ENCODE measurements at places on chromosomes 13 and 19. TPM values are rescaled to one million over a fixed set of nuclear protein-coding genes. Genes with fewer than 3 reads are reported as not detected.

- no peak for DNase-seq
Measured at GRCh38 chr19:8585894-8586750, 8.9 kb upstream of the MYO1F start.

Gene SEMA6B
- total RNA-seq = 1.7 TPM

- no peak for DNase-seq
Measured at GRCh38 chr19:35408284-35409171, 37.7 kb downstream of the GPR42 start.

DNA sequence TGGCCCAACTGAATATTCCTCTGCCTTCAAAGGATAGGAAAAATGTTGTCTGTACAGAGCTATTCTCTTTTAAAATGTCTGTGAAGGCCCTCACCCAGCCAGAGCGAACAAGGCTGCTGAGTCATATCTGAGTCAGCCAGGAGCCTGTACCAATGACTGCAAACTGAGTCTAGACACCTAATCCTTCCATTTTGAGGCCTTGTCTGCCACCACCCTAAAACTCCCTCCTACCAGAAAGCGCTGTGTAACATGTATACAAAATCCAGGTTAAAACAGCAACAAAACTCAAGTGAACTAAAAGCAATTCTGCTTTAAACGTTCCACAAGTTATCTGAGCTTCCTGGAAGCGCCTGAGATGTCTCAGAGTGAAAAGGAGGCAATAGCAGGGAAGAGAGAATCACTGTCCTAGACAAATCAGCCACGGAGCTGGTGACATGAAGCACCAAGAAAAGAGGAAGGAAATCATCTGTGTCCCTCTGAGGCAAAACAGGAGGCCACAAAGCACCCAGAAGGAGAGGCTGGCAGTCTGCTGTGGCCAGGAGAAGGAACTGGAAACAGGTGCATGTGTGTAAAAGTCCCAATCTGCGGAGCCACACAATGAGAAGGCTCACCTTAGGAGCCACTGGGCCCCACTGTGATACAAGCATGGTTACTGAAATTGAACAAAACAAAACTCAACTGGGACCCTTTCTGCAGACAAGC lies 10.2 kb downstream of the DHRS12 start:
- peak; percentile 81 for DNase-seq

Gene SYNGR4
- not detected for total RNA-seq

Gene RGL3
- total RNA-seq = 0.41 TPM

DNA sequence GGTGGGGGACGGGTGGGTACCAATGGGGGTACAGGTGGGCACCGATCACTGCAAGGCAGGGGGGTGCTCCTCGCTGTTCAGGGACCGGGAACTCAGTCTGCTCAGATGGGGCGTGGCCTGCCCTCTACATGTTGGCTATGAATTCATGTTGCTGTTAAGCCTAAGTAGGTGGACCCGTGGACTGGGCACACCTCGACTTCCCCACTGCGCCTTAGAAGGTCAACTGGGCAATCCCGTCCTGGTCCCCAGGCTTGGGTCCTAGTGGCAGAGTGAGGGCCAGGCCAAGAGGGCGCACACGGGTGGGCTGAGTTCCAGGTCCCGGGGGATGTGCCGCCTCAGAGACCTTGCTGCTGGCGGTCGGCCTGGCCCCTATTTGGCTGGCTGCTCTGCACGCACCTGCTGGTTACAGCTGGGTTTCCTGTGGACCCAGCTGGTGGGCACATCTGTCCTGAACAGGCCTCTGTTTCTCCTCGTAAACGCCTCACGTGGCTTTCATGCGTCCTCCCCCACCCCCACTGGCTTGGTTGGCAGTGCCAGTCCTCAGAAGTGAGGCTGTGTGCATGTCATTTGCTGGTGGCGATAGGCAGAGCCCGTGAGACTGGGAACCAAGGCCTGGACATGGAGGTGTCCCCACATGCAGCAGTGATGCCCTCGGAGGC lies 13.5 kb upstream of the ZNF554 start:
- DNase-seq = no peak

DNA sequence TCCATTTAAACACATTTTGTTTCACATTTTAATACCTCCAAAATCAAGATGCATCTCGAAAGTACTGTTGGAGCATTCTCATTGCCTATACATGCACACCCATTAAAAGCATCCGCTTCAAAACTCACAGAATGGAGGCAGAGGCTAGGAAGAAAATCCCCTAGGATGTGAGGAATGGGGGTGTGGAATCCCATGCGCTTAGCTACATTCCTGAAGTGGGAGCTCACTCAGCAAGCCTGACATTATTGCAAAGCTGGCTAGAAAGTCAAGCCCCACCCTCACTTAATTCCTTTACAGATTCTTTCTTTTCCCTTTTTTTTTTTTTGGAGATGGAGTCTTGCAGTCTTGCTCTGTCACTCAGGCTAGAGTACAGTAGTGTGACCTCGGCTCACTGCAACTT lies 4.6 kb upstream of the FAM32A start:
- DNase-seq = peak; percentile 91

Gene WDR88
- total RNA-seq = not detected

DNA sequence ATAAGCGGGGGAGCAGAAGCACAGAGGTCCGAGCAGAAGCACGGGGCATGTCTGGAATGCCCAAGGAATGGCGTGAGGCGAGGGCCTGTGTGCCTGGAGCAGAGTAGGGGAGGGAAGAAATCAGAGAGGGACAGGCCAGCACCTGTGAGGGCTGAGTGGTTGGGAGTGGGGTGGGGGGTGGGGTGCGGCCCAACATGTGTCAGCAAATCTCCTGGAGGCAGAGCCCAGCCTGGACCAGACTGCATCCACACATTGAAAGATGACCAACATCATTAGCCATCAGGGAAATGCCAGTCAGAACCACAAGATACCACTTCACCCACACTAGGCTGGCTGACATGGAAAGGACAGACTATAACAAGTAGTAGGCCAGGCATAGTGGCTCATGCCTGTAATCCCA lies 11.2 kb downstream of the CLASRP start:
- no peak for DNase-seq

Gene GJB6
- total RNA-seq = not detected

Gene DHDH
- total RNA-seq = not detected

DNA sequence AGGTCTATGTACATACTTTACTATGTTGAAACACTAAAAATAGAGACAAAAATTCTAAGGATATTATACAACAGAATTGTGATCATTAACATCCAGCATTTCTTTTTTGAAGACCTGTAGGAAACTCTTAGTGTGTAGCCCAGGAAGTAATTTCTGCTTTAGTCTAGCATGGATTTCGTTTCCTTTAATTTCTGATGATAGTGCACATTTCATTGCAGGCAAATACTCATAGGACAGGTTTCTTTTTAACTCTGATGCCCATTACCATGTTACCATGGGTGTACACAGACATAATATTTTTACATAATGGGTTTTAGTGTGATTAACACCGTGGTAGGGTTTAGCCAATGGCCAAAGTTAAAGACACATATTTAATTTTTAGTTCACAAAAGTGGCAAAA lies 27.1 kb downstream of the LIG4 start:
- no peak for DNase-seq

DNA sequence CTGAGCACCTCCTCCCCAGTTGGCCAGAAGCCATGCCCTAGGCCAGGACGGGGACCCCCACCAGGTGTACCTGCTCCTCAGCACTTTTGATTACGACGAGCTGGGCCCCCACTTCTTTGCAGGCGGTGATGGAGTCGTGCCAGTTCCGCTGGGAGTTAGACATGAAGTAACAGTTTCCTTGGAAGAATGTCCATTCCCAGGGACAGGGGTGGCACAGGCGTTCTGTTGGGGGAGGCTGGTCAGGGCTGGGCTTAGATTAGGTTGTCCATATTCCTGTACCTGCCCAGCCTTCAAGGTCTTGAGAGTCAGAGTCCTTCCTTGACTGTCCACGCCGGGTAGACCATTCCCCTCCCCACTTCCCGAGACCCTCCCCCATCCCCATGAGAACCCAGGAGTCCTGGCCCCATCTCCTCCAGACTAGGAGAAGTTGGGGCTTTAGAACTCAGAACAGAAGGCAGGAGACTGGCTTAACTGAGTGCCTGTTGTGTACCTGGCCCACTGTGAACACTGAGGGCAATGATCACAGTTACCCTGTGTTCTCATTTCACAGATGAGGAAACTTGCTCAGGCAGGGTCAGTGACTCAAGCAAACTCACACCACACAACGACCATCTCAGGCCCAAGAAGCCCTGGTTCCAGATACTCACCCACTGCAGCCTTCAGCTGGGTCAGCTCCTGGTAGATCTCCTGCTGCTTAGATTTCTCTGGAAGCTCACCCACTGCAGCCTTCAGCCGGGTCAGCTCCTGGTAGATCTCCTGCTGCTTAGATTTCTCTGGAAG lies 2.3 kb downstream of the CD209 start:
- DNase-seq = no peak

Gene CYP2A7
- not detected for total RNA-seq

Gene VSIG10L
- 0.27 TPM for total RNA-seq

DNA sequence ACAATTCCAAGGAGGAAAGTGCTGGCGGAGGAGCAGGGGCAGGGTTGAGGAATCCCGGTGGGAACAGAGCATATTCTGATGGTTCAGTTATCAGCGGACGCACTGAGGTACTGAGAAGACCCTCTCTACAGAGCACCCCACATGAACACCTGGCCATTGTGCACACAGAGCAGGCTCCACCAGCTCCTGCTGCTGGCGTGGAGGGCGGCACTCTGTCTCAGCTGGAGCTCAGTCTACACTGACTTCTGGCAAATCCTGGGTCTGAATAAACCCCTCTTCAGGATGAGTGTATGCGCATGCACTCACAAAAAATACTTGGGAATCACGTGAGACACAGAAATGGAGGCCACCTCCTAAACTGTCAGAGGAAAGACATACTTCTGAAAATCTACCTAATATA lies 114.4 kb upstream of the IRS2 start:
- no peak for DNase-seq

DNA sequence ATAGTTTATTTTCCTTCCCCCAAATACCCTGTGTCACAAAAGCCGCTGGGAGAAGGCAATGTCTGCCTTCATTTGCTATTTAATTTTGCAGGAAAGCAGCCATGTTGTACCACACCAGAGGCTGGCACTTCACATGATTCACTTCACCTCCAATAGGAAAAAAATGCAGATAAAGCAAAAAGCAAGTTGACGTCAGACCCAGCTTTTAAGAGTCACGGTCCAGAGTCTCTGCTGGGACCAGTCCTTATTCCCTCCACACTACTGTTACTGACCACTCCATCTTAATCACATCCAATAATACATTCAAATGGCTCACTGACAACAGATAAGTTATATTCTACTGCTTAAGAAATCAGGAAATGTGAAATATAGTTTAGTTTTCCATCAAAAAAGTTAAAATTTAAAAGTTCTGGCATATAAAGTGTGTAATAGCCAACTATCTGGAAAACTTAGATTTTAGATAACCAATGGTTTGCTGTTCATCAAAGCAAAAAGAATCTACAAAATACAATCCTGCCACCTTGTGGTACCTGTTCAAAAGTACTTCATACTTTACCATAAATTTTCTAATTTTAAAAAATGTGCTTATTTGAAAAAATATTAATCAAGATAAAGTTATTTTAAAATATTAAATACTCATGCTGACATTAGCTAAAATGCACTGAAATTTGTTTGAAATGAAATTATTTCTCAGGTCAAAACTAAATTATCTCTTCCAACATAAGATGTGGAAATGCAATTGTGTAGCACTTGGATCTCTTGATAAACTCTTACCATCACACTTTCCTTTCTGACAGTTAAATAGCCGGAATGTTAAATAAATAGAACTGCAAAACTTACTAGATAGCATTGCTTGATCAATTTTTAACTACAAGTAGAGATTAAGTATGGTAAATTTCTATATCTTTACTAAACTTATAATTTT lies 97.3 kb downstream of the SERP2 start:
- peak; percentile 58 for DNase-seq

Gene ZNF20
- 4.8 TPM for total RNA-seq

DNA sequence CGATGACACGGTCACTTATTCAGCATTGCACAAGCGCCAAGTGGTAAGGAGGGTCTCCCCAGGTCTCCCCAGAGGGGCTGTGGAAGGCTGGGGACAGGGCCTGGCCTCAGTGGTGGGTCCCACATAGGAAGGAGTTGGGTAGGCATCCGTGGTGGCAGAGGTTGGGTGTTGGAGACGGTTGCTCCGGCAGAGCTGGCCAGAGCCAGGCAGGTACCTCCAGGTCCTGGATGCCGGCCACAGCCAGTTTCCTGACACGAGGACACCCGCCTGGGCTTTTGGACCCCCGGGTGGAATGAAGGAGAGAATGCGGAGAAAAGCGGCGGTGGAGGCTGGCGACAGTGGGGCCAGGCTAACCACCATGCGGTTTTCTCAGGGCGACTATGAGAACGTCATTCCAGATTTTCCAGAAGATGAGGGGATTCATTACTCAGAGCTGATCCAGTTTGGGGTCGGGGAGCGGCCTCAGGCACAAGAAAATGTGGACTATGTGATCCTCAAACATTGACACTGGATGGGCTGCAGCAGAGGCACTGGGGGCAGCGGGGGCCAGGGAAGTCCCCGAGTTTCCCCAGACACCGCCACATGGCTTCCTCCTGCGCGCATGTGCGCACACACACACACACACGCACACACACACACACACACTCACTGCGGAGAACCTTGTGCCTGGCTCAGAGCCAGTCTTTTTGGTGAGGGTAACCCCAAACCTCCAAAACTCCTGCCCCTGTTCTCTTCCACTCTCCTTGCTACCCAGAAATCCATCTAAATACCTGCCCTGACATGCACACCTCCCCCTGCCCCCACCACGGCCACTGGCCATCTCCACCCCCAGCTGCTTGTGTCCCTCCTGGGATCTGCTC lies 1.3 kb upstream of the FFAR1 start:
- DNase-seq = no peak

Gene TEX101
- not detected for total RNA-seq

GRCh38 chr19:51330366-51330765 lies 11.6 kb downstream of the VSIG10L start:
- DNase-seq = no peak

GRCh38 chr19:3323026-3323425 lies 43.4 kb upstream of the NFIC start:
- no peak for DNase-seq

DNA sequence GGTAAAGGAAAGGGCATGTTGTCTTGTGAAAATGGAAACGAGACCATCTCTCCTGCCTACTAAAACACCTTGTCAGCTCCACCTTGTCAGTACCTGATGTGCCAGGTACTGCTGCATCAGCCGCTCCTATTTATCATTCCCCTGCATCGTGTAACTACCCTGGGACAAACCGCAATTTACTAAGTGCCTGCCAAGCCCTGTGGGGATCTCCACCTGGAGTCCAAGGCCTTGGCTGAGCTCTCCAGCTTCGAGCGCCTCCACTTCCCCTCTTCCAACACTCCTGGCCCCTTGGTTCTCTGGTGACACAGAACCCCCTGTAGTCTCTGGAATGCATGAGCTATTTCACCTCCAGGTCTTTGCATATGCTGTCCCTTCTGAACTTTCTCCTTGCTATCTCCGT lies 25.9 kb upstream of the CCNP start:
- no peak for DNase-seq

Gene MAB21L1
- total RNA-seq = 3.7 TPM

Gene ZNF444
- 19.5 TPM for total RNA-seq

Gene AZU1
- total RNA-seq = not detected

GRCh38 chr13:95749545-95749944 lies 72.6 kb downstream of the DNAJC3 start:
- no peak for DNase-seq
